ENCODE measurements at places on chromosomes 3 and 15. TPM values are rescaled to one million over a fixed set of nuclear protein-coding genes. Genes with fewer than 3 reads are reported as not detected.

GRCh38 chr3:143979813-143980212 is 8.2 kb downstream of the DIPK2A start:
- H3K27me3 ChIP-seq, result no peaks in the 10 kb centered on the region
- no peak overlapping the region for H3K27ac ChIP-seq
- no peaks in the 10 kb centered on the region for H3K4me1 ChIP-seq
- no peak overlapping the region for H3K4me3 ChIP-seq
- no peaks in the 10 kb centered on the region for H3K36me3 ChIP-seq

GRCh38 chr3:117476572-117476971 is 767.0 kb downstream of the TUSC7 start:
- no peak overlapping the region for H3K27ac ChIP-seq
- H3K4me1 ChIP-seq, result no peaks in the 10 kb centered on the region
- H3K4me3 ChIP-seq, result no peak overlapping the region

DNA sequence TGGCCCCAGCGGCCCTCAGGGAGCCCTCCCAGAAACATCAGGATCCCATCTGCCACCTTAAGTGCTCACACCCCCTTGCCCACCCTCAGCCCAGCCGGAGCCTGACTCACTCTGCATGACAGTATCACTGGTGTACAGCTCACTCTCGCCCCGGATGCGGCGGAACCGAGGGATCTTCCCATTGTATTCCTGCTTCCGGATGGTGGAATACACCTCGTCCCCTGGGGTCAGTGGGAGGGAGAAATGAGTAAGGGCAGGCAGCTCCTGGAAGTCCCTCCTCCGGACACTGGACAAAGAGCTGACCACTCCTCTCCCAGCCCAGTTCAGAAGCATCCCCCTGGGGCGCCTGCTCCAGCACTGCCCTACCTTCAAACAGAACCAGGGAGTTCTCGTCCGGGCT is 16.5 kb downstream of the SEMA7A start:
- no peaks in the 10 kb centered on the region for H3K27me3 ChIP-seq
- H3K27ac ChIP-seq, result no peak overlapping the region
- no peak for DNase-seq
- H3K4me1 ChIP-seq, result peaks cover 60% of the 10 kb centered on the region

DNA sequence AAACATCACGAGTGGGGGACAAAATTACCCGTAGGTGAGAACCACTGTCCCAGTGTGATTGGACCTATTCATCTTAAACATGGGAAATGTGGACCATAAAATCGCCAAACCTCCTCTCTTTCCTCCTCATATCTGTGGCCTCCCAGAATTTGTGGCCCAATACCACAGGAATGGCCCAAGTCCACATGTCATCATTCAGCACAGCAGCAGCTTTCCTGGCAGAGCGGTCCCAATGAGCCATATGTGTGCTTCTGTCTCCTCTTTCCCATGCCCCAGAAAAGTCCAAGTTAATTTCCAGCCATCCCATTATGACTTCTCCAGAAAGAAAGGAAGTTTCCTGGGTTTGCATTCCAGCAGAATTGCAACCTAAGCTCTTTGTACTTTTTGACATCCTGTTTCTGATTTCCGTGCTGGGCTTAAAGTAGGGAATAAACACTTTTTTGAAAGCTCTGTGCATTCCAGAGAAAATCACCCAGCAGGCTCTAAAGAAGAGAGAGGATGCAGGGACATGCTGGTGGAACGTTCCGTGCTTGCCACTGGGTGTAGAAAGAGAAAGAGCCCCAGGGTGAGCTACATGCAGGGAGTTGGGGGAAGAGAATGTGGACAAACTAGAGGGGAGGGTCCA is 259.4 kb upstream of the PROK2 start:
- H3K4me1 ChIP-seq, result peaks cover 11% of the 10 kb centered on the region
- no peak overlapping the region for H3K27ac ChIP-seq
- no peak overlapping the region for H3K4me3 ChIP-seq
- no peaks in the 10 kb centered on the region for H3K27me3 ChIP-seq
- no peaks in the 10 kb centered on the region for H3K36me3 ChIP-seq

DNA sequence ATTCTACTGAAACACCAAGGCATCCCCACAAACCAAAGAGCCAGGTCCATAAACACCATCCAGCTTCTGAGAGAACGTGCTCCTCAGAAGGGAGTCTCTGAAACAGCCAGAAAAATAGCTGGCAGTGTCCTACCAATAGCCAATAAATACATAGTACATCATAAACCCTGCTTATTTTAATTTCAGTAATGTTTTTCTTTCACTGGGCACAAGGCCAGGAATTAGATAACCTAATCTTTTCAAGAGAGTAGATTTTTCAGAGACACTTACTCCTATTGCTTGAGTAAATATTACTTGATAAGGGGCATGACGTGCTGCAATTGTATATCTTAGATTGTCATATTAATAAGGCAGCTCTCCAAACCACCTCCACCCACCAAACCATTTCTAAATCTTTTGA is 22.7 kb downstream of the GADL1 start:
- no peak for DNase-seq
- no peak overlapping the region for H3K27ac ChIP-seq
- H3K4me1 ChIP-seq, result no peaks in the 10 kb centered on the region

DNA sequence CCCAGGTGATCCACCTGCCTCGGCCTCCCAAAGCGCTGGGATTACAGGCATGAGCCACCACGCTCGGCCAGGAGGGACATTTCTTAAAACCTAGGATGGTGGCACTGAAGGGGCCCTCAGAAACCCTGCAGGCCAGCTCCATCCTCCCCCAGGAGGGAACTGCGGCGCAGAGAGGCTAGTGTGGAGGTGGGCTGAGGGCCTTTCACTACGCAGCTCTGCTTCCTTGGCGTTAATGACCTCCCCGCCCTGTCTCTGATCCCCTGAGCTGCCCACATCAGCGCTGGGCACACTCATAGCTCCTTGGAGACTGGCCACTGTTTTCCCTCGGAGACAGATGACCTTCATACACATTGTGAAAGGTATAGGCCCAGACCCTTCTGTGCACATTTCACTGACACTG is 46.2 kb upstream of the MAGEF1 start:
- DNase-seq, result no peak
- no peak overlapping the region for H3K4me3 ChIP-seq
- peaks cover 19% of the 10 kb centered on the region for H3K4me1 ChIP-seq

DNA sequence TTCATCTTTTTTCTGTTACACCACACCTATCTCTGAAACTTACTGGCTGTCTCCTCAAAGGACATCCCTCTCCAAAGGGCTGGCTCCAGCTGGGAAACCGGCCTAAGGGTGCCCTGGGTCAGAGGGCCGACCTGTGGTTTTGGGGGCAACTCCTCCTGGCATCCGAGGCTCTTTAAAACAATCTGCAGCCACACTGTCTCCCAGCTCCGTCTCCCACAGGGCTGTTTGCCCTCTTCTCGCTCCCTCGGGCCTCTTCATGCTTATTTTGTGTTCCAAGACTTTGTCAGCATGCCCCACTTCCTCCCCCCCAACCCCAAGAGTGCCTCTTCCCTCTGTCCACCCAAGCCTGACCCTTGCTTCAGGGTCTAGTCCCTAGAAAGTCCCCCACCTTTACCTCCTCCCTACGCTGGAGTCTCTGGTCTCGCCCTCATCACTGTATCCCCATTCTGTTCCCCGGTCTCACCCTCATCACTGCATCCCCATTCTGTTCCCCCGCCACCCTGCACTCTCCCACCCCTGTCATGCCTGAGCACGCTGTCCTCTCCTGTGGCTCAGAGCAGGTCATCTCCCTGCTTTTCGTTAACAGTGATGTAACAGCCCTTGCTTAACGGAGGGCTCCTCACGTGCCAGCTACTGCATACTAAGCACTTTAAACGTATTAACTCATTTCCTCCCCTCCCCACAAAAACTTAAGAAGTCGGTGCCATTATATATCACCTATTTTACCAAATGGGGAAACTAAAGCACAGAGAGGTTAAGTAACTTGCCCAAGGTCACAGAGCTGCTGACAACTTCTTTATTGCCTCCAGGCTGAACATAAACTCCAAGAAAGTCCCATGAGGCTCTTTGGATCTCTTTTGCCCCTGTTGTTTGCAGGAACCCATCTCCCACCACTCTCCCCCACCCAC is 1.1 kb upstream of the CSK start:
- H3K27me3 ChIP-seq, result no peaks in the 10 kb centered on the region
- peaks cover 14% of the 10 kb centered on the region for H3K36me3 ChIP-seq
- peak overlapping the region; percentile 51 for H3K4me3 ChIP-seq
- peak overlapping the region; percentile 96 for H3K27ac ChIP-seq
- peak; percentile 75 for DNase-seq

- H3K4me3 ChIP-seq, result no peak overlapping the region
- no peak for DNase-seq
- H3K27ac ChIP-seq, result no peak overlapping the region
Observed at GRCh38 chr3:182690172-182690571, 103.1 kb upstream of the ATP11B start.

DNA sequence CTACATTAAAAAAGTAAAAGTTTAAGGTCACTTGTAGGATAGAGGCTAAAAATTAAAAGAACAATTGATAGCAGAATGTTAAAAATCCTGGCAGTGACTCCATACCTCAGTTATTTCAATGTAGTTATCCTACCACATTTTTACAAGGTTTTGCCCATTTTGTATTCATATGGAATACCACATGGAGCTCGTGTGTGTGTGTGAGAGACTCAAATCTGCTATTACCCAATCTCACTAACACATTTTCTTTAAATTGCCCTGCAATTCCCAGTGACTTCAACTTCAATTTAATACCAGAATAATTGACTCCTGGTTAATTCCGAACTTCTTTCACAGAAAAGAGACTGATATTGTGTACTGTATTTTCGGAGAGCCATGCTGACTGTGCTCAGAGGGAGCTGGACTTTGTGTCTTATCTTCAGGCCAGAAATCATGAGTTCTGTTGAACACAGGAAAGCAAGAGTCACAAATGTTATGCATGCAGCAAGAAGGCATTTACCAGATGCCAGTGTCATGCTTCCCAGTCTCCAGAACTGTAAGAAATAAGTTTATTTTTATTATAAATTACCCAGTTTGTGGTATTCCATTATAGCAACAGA is 529.0 kb upstream of the NECTIN3 start:
- no peak overlapping the region for H3K4me3 ChIP-seq
- no peaks in the 10 kb centered on the region for H3K4me1 ChIP-seq
- H3K36me3 ChIP-seq, result no peaks in the 10 kb centered on the region

Gene NSUN3
- 11.1 TPM for total RNA-seq

Gene MAN2C1
- total RNA-seq, result 64.3 TPM

Gene SLITRK3
- 0.14 TPM for total RNA-seq

Gene AMOTL2
- total RNA-seq, result 3.6 TPM

Gene IL20RB
- 0.94 TPM for total RNA-seq
